Chondrocyte (in vitro differentiated cells): ENCODE measurements at places on chromosomes 2 and 18. TPM values are rescaled to one million over a fixed set of nuclear protein-coding genes. Genes with fewer than 3 reads are reported as not detected.

DNA sequence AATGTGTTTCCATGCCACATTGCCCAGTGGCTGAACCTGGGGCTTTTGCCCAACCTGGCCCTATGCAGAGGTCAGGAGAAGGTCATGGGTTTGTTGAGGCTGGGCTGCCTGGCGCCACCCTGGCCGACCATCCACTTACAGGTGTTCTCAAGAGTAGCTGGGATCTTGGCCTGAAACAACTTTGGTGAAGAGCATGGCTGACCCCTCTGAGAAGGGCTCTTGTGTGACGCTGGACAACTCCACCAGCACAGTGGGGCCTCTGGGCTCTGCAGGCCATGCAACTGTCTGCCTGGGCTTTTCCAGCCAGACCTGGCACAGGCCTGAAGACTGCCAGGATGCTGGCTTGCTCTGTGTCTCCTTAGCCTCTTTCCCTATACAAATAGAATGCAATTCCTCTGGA is 76.4 kb upstream of the ZNG1B start:
- no peak for DNase-seq

DNA sequence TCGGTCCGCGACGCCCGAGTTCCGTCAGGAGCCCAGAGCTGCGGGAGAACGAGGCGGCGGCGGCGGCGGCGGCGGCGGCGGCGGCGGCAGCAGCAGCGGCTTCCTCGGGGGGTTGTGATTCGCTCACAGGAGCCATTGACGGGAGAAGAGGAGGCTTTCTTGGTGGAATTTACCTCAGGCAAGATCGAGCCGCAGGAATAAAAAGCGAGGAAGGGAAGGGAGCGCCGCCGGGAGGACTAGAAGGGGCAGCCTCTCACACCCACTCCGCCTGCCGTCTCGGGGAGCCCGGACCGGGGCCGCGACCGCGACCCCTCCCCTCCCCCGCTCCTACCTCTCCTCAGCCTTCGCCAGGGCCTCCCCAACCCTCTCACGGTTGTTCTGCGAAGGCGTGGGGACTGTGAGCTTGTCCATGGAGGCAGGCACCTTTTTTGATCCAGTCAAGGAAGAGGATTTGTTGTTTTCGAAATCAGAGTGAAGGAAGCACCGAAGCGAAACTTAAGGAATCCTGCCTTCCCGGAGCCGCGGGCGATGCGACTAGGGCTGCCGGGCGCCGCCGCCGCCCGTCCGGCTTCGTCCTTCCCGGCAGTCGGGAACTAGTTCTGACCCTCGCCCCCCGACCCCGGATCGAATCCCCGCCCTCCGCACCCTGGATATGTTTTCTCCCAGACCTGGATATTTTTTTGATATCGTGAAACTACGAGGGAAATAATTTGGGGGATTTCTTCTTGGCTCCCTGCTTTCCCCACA is 506 bp downstream of the BMPR2 start:
- no peak for DNase-seq

GRCh38 chr2:183799761-183800160 is 675.5 kb downstream of the NUP35 start:
- no peak for DNase-seq

GRCh38 chr18:55290898-55291297 is 297.1 kb downstream of the TCF4 start:
- no peak for DNase-seq

GRCh38 chr18:32160547-32160946 is 29.3 kb upstream of the MEP1B start:
- no peak for DNase-seq

PRKAG3 gene
- total RNA-seq: not detected in 3 replicates
